ENCODE measurements at places on chromosomes 16 and 17.

- DNase-seq = no peak
Observed at GRCh38 chr16:76190480-76190879, 86.7 kb upstream of the CNTNAP4 start.

DNA sequence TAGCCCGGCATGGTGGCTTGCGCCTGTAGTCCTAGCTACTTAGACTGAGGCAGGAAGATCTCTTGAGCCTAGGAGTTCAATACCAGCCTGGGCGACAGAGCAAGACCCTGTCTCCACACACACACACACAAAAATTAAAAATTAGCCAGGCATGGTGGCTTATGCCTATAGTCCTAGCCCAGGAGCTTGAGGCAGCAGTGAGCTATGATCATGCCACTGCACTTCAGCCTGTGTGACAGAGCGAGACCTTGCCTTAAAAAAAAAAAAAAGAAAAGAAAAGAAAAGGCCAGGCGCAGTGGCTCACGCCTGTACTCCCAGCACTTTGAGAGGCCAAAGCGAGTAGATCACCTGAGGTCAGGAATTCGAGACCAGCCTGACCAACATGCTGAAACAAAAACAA lies 23.9 kb downstream of the C17orf75 start:
- DNase-seq = no peak

DNA sequence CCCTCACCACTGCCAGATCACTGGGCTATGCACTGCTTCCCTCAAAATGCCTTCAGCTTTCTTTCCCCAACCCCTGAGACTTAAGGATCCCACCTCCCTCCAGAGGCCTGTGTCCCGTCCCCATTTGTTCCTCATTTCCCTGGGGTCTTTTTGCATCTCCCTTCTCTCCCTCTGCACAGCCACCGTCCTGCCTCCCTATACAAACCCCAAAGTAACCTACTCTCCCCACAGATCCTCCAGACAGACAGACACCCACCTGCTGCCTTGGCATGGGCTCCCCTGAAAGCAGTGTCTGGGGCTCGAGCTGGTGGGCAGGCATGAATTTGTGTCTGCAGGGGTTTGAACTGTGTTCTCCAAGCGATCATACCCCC lies 69.4 kb upstream of the TNRC6C start:
- DNase-seq = no peak

DNA sequence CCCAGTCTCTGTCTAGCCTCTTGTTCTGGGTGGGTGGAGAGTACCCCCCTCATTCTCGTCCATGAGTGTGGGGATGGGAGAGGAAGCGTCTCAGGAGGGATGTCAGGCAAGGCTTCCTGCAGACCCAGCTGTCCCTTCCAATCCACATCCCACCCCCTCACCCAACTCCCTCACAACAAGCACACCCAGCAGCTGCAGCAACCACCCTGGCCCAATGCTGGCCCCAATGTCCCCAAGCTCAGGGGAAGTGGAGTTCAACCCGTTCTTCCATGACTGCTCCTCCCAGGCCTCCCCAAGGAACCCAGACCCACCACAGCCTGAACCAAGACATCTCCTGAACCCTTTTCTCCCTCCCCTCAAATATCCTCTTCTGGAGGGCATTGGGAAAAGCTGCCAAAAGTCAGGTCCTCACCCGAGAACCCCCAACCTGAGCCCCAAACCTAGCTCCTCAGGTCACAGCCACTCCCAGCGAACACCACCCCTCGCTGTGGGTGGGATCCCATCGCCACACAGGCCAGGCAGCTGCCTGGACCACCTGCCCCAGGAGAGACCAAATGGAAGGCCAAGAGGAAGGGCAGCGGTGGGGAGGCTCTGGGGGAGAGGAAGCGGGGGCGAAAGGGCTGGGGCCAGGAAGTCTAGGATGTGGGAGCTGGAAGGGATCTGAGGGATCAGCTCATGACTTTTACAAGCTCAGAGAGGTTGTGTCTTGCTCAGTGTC lies 47.6 kb downstream of the FZD2 start:
- no peak for DNase-seq

DNA sequence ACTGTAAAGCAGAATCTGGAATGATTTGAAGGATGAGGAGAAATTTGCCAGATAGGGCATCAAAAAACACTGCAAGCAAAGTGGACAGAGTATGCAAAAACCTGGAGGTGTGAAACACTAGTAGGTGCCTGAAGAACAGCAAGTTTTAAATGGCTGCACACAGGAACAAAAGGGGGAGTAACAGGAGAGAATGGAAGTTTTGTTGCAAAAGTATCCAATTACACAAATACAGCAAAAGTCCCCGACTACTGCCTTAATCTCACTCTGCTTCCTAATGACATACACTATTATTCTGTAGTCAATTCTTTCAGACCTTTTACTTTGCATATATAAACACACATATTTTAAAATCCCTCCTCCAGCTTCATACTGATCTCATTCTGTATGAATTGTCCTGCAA lies 1.5 kb downstream of the HEATR6 start:
- DNase-seq = no peak

GRCh38 chr16:10625595-10626357 lies 45.4 kb upstream of the EMP2 start:
- no peak for DNase-seq

DNA sequence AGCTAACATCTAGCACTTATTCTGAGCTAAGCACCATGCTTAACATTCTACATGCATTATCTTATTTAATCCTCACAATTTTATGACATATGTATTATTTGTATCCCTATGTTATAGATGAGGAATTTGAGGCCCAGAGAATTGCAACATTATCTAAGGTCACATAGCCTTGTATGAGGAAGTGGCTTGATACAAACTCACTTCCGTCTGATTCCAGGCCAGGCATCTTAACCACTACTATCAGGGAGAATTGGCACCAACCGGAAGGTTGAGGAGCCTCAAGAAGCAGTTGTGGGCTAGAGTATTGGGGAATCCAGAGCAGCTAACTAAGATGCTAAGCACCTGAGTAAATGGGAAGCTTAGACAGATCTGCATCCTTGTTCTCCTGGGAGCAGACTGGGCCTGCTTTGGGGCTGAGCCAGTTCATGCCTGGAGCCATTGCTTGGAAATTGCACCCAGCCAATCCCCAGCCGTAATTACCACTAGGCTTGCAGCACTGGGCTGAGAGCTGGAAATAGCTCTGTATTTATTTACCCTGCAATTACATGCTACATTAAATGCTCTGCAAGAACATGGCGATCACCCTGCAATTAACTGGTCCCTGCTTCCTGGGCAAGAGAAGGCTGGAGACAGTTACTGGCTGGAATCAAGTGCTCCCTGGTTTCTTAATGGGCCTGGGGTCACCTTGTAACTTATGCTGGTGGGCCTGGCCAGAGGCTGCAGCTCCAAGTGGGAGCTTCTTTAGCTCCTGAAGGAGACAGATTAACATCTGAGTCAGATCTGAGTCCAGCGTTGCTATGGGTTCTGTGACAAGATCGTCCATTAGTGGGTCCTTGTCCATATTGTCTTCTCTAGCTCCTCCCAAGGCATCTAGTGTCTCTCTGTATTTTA lies 273.1 kb upstream of the CCL2 start:
- no peak for DNase-seq

DNA sequence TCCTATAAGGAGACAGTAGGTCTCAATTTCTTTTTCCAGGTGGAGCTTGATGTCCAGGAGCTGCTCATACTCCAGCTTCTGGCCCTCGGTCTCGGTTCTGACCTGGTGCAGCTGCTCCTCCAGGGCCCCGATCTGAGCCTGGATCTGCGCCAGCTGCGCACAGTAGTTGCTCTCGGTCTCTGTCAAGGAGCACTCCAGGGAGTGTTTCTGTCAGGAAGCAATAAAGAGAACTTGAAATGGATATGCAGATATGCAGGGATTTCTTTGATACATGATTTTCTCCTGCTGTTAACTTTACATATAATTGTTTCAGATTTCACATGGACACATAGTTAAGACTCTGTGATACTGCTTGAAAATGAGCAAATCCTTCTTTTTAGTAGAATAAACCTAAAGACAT lies 4.7 kb downstream of the KRT25 start:
- no peak for DNase-seq

DNA sequence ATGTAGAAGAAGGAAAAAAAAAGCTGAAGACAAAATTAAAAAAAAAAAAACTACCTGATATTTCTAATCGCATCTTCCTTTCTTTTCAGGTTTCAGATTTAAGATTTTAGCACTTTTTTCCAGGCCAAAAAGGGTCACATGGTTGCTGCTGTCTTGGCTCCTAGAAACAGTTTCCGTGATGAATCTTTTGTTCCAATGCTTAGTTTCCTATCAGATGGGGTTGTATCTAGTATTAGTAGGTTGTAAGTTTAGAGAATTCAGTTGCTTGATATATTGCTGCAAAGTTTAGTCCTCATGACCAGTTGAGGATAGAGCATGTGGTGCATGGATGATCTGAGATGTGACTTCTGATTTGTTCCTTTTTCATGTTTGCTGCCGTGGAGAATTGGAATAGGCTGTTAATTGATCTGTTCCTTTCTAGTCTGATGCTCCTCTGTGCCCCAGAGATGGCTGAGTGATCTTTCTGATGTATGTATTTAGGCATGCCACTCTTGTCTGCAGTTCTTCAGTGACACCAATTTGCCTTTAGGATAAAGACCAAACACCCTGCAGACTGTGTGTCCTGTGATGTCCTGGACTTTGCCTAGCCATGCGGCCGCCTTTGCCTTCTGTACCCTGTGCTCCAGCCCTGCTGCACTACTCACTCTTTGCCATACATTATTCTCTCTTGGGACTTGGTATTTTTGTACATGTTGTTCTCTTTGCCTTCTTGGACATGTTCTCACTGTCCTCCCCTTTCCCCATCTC lies 94.0 kb downstream of the MRTFB start:
- no peak for DNase-seq

- peak; percentile 57 for DNase-seq
Observed at GRCh38 chr17:9472541-9472940, 103.1 kb downstream of the STX8 start.

DNA sequence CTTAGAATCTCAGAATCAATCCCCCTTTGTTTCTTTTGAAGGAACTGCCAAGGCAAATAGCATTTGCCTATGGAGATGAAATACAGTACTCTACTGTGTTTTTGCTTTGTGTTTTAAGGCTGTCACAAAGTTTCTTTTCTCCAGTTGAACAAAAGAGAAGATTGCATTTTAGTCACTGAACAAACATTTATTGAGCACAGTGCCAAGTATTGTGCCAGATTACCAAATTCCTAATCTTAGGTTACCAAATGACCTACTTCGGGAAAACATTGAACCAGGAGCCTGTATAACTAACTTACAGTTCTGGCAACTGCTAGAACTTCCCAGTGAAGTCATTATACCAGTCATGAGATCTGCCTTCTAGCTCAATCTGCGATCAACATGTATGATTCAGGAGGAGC lies 3.0 kb upstream of the UBB start:
- peak; percentile 50 for DNase-seq

GRCh38 chr17:75779250-75779986 lies 5.2 kb upstream of the UNK start:
- peak; percentile 100 for DNase-seq

DNA sequence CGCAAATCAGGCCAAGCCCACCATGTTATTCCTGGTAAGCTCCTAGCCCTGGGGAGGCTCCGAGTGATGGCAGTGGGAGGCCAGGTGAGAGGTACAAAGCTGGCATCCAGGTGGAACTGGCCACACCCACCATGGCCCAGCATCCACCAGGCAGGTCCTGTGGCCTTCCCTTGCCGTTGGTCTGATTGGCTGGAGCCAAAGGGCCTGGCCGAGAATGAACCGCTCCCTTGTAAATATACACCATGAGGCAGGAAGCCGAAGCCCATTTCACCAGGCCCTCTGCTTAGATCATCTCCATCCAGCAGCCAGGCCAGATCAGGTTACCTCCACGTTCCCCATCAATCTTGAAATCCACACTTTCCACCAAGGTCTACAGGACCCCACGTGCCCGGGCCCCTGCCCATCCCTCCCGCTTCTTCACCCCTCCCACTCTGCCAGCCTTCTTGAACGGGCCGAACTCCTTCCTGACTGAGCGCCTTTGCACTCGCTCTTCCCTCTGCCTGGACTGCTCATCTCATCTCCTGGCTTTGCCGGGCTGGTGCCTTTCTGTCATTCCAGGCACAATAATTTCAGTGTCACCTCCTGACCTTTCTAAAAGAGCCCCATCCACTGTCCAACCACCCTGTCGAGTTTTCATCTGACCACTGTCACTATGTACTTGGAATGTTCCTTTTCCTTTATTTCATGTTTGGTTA lies 5.8 kb downstream of the SOCS1 start:
- no peak for DNase-seq

- DNase-seq = peak; percentile 42
Observed at GRCh38 chr16:19119564-19119963, 5.8 kb downstream of the ITPRIPL2 start.

- no peak for DNase-seq
Observed at GRCh38 chr17:13921841-13922776, 147.2 kb upstream of the COX10 start.

- DNase-seq = no peak
Observed at GRCh38 chr16:19780321-19780720, 62.2 kb downstream of the IQCK start.

DNA sequence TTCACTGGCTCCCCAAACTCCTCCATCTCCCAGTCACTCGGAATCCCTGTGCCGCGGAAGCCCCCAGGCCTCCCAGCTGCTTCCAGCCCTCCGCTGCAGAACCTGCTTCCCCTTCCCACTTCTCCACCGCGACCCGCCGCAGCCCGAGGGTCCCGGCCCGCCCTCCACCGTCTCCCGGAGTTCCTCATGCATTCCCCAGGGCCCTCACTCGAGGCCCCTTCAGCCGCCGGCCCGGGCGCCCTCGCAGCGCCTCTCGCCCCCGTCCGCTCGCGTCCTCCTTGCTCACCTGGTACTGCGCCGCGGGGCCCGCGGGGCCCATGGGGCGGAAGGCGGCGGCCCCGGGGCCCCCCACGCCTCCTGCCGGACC lies 329 bp downstream of the SMARCD2 start:
- DNase-seq = peak; percentile 44

DNA sequence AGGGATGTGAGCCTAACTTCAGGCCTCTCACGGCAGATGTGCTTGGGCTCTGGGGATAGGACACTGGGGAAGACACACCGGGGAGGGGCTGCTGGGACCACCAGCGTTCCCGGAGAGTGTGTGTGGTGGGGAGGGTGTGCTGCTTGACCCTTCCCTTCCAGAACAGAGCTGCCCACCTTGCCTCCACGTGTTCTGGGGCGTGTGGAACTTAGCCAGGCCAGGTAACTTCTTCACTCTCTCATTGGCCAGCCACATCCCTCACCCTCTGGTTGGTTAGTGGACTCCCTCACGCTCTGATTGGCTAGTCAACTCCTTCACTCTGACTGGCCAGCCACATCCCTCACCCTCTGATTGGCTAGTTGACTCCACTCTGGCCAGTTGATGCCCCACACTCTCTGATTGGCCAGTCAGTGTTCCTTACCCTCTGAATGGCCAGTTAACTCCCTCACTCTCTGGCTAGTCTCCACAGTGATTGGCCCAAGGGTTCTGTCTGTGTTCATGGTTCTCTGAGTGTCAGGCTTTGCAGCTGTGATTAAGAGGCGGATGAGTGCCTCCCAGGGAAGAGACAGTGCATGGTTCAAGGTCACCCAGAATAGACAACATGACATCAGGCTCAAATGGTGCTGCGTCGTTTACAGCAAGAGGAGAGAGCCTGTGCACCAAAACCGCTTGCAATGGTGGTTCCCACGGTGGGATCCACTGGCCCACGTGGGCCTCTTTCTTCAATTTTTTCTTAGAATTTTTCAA lies 10.0 kb downstream of the TMEM235 start:
- peak; percentile 19 for DNase-seq

Measured in endothelial cell of umbilical vein (primary cell).